ENCODE measurements at places on chromosomes 6 and 20. TPM values are rescaled to one million over a fixed set of nuclear protein-coding genes. Genes with fewer than 3 reads are reported as not detected.

Gene BTNL2
- not detected for total RNA-seq

Gene ECT2L
- total RNA-seq: not detected

Gene SPATA25
- total RNA-seq: 0.43 TPM

Gene PYGB
- 110 TPM for total RNA-seq

Gene SDC4
- total RNA-seq: 129 TPM

Gene LGSN
- 0.32 TPM for total RNA-seq

Gene ID4
- 2.2 TPM for total RNA-seq

Gene TGM3
- total RNA-seq: not detected

GRCh38 chr6:30917041-30917440, 3.0 kb downstream of the VARS2 start:
- no peak for DNase-seq

GRCh38 chr6:120615238-120615637, 719.0 kb downstream of the TBC1D32 start:
- DNase-seq: no peak

DNA sequence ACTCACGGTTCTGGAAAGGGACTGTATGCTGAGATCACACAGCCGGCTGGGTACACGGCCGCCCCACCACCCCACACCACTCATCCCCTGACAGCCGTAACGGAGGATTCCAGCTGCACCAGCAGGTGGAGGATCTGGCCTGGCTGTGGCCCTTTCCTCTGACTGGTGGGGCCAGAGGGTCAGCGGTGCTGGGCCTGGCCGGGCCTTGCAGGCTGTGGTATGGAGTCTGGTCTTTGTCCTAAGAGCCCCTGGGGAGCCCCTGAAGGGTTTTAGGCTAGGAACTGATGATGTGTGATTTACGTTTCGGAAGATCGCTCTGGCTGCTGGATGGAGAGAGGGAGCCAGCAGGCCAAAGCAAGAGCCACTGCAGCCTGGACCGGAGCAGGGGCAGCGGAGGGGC, 26.6 kb downstream of the NOL4L start:
- DNase-seq: peak; percentile 21

GRCh38 chr6:125957391-125957693, 772 bp downstream of the HINT3 start:
- no peak for DNase-seq

- no peak for DNase-seq
These were observed 30.3 kb upstream of the RCAN2 start for GRCh38 chr6:46521464-46521971.

- DNase-seq: no peak
These were observed 69.8 kb downstream of the TMEM170B start for GRCh38 chr6:11607383-11607782.

- DNase-seq: peak; percentile 20
These were observed 42.8 kb upstream of the UBR2 start for GRCh38 chr6:42520786-42521607.

GRCh38 chr6:148758492-148758891, 11.7 kb downstream of the UST start:
- DNase-seq: peak; percentile 42
